ENCODE measurements at places on chromosomes 1 and 21.

DNA sequence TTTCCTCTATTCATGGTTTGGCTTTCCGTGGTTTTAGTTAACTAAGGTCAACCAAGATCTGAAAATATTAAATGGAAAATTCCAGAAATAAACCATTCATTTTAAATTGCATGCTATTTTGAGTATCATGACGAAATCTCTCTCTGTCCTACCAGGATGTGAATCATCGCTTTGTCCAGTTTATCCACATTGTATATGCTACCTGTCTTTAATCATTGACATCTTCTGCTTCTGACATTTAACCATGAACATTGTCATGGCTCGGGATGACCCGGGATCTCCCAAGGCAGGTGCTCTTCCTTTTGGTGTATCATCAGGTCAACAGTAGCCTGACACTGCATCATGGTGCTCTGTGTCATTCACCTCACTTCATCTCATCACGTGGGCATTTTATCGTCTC lies 125.5 kb upstream of the HNRNPU start:
- DNase-seq: no peak

GRCh38 chr1:151147665-151148064 lies 1.2 kb upstream of the SEMA6C start:
- no peak for DNase-seq

- DNase-seq: no peak
Measured at GRCh38 chr1:67571901-67572593, 113.0 kb upstream of the GADD45A start.

GRCh38 chr1:162736633-162737067 lies 53.9 kb upstream of the HSD17B7 start:
- peak; percentile 34 for DNase-seq

- DNase-seq: no peak
Measured at GRCh38 chr1:2538376-2538775, 8.3 kb upstream of the HES5 start.

DNA sequence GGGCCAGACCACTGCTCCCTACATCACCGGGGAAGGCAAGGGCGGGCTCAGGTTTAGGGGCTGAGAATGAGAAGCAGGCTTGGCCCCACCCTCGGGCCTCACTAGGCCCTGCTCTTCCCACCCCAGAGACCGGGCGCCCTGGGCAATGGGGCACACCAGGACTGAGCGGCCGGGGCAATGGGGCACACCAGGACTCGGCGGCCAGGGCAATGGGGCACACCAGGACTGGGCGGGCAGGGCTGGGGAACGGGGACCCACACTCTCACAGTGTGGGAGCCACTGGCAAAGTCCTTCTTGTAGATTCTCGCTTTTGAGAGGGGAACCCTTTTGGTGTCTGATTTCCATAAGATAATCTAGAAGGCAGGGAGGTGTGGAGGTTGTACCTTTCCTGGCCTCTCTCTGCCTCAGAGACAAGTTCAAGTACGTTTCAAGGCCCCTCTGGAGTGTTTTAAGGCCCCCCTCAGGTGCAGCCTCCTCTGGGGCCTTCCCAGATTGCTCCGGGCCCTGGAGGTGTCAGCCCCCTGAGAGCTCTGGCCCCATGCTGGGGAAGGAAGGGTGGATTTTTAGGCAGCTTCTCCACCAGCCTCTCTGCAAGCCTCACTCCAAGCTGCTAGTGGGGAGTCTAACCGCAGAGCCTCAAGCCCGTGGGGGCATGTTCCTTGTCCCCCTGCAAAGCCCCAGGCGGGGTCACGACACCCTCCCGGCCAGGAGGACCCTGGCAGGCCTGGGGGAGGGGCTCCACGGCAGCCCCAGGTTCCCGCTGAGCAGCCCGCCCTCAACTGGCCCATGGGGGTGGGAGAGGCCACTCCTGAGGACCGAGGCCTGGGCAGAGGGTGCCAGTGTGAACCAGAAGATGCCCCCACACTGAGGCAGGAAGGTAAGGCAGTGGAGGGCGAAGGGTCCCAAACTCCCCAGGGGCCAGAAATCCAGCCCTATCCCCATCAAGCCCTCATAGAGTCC lies 66.2 kb downstream of the ARHGEF16 start:
- no peak for DNase-seq

GRCh38 chr1:210262167-210262896 lies 29.7 kb downstream of the SERTAD4 start:
- DNase-seq: no peak

DNA sequence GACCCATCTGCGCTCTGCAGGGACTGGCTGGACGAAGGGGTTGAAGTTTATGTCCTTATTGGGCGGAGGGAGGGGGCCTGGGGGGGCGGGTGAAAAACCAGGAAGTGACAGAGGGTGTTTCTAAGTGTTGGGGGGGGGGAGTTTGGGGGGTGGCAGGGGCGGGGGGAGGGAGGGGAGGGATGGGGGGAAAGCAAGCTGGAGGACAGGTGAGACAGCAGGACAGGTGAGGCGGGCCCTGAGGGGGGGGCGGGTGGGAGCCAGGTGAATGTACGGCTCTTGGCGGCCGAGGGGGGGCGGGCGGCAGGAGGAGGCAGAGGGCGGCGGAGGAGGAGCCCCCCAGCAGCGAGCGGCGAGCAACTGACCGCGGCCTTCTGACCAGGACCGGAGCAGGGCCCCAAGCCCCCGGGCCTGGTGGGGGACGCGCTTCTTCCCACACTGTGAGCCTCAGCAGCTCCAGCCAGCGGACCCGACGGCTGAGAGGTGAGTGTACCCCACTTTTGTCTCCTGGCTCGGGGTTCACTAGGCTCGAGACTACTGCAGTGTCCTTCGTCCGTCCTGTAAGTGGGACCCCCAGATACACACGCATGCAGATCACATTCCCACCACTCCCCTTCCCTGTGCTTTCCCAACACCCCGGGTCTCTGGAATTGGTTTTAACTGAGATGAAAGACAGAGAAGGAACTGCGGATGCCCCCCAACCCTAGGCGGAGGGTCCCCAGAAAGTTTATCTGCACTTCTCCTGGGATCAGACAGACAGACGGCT lies at the start of gene ZBTB7B:
Gene ZBTB7B (plus strand): TSS at position 339 of the 763 bp plus-strand sequence. CDS start 11,859 bp downstream, outside the sequence.
- peak; percentile 81 for DNase-seq

- no peak for DNase-seq
Measured at GRCh38 chr1:25210728-25211127, 21.6 kb downstream of the SYF2 start.

GRCh38 chr1:232339073-232339472 lies 290.9 kb downstream of the SIPA1L2 start:
- DNase-seq: no peak

GRCh38 chr1:94806441-94806871 lies 13.7 kb upstream of the SLC44A3 start:
- DNase-seq: no peak

DNA sequence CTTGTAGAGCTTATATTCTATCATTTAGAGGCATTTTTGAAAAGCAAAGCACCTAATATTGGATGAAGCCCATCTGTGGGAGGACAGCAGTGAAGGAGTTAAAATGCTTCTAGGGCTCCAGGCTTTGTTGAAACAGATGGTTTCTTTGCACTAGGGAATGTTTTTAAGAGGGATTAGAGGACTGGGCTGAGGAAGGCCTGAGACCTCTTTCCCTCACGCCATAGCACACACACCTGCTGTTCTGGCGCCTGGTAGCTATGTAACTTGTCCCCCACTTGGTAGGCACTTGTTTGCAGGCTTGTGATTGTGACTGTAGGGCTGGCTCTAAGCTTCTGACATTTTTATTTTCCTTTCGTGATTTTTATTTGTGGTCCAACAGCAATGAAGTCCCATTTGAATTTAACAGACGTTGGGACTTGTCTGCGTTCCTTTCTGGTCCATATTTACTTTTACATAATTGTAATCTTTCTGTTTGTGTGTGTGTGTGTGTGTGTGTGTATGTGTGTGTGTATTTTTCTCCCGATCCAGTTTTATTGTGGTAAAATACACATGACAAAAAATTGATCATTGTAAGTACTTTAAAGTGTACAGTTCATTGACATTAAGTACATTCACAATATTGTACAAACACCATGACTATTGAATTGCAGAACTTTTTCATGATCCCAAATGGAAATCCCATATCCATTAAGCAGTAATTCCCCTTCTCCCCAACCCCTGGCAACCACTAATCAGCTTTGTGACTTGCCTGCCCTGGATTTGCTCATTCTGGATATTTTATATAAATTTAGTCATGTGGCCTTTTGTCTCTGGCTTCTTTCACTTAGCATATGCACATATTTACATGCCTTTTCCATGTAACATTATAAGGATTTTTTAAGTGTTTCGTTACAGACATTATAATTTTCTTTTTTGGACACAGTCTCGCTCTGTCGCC lies 33.5 kb upstream of the MACF1 start:
- DNase-seq: no peak

DNA sequence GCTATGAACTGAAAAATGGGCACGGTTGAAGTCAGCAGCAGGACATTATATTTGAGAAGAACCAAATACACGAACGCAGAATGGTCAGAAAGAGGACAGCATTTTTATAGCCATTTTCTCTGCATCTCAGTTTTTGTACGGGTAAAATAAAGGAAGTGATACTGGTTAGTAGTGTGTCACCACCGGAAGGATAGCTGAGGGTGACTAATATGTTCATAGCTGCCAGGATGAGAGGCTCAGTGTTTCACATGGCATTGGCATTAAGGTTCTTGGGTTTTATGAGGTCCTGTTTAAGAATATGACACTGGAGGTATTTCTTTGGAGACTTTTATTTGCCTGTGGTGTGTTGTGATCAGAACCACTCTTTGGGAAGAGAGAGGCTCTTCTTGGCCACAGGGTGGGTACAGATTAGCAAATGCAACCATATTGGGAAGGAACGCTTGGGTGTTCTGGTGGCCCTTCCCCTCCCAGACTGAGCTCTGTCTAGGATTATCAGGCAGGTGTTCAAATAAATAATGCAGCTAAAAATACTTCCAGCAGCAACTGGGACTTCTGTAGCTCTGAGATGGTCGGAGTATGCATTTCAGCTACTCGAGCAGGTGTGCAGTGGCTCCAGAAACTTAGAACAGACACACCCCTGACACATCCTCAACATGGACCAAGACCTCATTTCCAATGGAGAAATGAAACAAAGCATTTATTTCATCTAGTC lies 158.2 kb downstream of the PBX1 start:
- no peak for DNase-seq

All from GM20000 (cell line).